ENCODE measurements at places on chromosomes 4 and X.
A peak's percentile ranks its signal among the peaks of the same experiment; 100 is the strongest.

DNA sequence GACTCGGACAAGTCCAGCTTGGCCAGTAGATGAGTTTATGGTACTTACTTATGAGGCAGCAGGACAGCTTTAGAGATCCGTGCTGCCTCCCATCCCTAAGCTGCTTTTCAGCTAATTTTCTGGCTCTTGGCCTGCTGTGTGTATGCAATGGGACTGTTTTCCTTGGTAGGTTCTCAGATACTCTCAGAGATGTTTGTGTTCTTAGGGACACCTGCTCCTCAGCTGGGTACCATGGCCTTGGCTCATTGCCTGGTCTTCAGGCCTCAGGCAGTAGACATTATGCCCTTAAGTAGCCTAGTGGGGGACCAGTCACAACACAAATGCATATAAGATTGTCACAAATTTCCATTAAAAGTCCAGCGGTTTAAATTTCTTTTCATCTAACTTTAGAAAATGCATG is 688.0 kb downstream of the PCDH7 start:
- no peak for DNase-seq

GRCh38 chr4:167939863-167940616 is 152.3 kb upstream of the ANXA10 start:
- no peak for DNase-seq

- no peak for DNase-seq
These were observed 8.0 kb downstream of the NUDT6 start for GRCh38 chr4:122914292-122914904.

- DNase-seq, result no peak
These were observed 14.5 kb downstream of the ARHGAP24 start for GRCh38 chr4:85489273-85489981.

GRCh38 chr4:2193326-2193725 is 48.6 kb downstream of the HAUS3 start:
- no peak for DNase-seq

GRCh38 chr4:186144198-186144945 is 39.9 kb downstream of the FAM149A start:
- peak; percentile 22 for DNase-seq

GRCh38 chrX:67100031-67100884 is 443.6 kb upstream of the AR start:
- DNase-seq, result no peak

- peak; percentile 20 for DNase-seq
These were observed 1.8 kb downstream of the PROM1 start for GRCh38 chr4:16082041-16082425.

GRCh38 chr4:173293663-173294062 is 40.5 kb downstream of the HMGB2 start:
- DNase-seq, result no peak

- DNase-seq, result no peak
These were observed 103.1 kb downstream of the IL1RAPL2 start for GRCh38 chrX:104669063-104669462.

- no peak for DNase-seq
These were observed 477.6 kb upstream of the GRID2 start for GRCh38 chr4:91826186-91826585.

- no peak for DNase-seq
These were observed 141.2 kb downstream of the CXXC4 start for GRCh38 chr4:104353481-104353880.

GRCh38 chrX:38357747-38358673 is 5.6 kb downstream of the OTC start:
- no peak for DNase-seq

GRCh38 chrX:11543249-11543648 is 122.5 kb downstream of the ARHGAP6 start:
- no peak for DNase-seq

GRCh38 chr4:185830263-185830994 is 18.4 kb upstream of the SORBS2 start:
- DNase-seq, result no peak

DNA sequence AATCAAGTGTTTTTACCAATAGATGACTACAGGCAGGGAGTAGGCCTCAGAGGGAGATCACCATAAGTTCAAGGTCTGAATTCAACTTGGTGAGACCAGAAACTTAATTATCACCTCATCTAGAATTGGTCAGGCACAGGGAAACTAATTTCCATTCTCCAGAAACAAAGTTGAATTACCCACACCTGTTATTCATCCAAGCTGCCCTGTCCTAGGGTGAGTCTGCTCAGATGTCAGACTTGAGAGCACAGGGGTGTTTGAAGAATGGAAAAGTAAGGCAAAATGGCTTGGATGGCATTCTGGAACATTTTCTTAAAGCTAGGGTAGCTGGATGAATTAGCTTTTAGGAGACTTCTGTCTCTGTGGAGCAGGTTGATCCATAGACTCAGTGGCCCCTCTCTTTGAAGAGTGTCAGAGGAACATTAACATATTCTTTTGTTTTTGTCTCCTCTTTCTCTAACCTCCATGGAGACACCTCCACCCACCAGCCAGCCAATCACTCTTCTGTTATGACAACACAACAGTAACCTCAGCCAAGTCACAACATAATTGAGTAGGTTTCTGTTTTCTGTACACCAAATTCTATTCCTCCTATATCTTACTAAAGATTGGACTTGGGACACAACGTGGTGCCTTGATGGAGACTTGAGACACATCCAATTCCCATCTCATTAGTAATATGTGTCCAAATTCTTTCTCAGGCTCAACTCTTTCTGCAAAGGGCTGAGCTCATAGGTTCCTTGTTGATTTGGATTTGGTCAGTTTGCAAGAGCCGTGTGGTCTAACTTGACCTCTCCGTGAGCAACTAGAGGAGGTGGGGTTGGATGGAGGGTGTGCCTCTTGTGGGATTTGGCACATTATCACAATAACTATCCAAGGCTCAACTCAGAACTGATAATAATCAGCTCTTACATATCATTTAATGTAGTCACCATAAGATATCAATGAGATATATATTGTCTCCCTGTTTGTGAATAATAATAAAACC is 45.1 kb downstream of the VSIG4 start:
- no peak for DNase-seq

DNA sequence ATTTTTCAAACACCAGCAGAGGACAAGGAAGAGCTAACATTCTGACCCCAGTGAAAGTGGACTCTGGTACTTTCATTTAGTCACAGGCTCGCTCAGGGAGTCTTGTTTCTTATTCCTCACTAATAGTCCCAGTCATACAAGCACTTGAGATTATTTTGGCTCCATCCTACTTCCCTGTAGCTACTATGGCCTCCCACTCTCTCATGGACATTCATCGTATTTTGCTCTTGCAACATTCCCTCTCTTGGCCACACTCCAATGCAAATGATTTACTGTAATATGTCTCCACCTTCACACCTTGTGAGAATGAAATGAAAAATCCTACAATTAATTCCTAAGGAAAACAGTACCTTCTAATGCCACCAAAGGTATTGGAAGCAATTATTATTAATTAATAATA is 21.3 kb downstream of the PLRG1 start:
- no peak for DNase-seq

DNA sequence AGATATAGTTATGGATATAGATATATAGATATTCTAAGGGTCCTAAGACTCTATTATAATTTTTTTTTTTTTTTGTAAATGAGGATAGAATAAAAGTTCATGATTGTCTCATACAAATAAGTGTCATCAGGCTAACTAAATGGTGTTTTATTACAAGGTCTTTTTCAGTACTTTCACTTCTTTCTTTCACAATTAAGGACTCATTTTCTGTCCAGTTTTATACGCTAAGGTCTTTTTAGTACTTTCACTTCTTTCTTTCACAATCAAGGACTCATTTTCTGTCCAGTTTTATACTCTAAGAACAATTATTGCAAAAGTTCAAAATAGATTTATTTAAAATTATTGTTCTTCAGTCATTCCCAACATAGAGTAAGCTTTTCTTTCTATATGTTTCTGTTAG is 32.7 kb downstream of the RUFY3 start:
- DNase-seq, result no peak

GRCh38 chrX:54483946-54484345 is 12.1 kb downstream of the FGD1 start:
- no peak for DNase-seq

GRCh38 chr4:81486502-81486901 is 14.8 kb upstream of the RASGEF1B start:
- DNase-seq, result no peak

- no peak for DNase-seq
These were observed 70.9 kb upstream of the CBR4 start for GRCh38 chr4:169080981-169081380.

DNA sequence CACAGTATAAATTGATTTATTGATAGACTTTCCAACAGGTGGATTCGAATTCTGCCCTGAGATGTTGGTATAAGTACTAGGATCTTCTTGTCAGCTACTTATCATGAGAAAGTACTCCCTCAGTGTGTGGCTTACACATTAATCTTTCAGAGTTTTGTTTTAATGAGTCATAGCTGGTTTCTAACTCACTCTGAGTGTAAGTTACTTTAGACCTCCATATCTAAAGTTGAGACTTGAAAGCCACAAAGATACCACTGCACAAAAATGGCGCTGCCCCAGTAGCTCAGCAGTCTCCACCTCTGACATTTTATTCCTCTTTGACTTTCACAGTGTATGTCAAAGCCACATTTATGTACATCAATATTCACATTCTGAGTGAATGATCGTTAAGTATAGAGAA is 318.5 kb downstream of the ARAP2 start:
- DNase-seq, result no peak

DNA sequence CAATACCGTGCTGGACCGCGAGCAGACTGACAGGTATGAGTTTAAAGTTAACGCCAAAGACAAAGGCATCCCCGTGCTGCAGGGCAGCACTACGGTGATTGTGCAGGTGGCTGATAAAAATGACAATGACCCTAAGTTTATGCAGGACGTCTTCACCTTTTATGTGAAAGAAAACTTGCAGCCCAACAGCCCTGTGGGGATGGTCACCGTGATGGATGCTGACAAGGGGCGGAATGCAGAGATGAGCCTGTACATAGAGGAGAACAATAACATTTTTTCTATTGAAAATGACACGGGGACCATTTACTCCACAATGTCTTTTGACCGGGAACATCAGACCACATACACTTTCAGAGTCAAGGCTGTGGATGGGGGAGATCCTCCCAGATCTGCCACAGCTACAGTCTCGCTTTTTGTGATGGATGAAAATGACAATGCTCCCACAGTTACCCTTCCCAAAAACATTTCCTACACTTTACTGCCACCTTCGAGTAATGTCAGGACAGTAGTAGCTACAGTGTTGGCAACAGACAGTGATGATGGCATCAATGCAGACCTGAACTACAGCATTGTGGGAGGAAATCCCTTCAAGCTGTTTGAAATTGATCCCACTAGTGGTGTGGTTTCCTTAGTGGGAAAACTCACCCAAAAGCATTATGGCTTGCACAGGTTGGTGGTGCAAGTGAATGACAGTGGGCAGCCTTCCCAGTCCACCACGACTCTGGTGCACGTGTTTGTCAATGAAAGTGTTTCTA is 3.2 kb downstream of the PCDH7 start:
- no peak for DNase-seq

DNA sequence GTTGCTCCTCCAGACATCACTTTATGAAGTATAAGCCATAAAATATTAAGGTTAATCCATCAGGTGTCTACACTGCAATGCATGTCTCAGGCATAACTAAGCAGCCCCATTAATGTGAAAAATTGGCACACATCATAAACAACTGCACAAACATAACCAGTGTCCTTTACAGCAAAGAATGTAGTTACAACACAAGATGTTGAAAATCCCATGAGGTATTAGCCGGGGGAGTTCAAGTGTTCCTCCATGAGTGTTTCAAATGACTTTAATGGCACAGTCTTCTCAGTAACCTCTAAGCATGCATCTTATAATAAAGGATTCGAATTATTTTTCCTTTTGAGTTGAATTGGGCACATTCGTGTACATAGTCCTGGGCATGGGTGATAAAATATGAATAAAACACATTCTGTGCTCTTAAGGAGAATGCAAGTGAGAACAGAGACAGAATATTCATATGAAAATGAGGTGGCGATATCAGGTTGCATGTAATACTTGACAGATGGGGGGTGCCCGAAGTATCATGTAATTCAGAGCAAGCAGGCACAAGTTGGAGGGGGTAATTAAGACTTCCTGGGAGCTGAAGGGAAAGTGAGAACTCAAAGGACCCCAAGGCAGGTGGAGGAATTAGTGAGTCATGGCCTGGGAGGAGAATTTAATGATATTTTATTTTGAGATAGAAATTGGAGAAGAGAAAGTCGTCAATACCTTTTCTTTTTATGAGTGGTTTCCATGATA is 18.2 kb upstream of the VCX2 start:
- DNase-seq, result no peak

DNA sequence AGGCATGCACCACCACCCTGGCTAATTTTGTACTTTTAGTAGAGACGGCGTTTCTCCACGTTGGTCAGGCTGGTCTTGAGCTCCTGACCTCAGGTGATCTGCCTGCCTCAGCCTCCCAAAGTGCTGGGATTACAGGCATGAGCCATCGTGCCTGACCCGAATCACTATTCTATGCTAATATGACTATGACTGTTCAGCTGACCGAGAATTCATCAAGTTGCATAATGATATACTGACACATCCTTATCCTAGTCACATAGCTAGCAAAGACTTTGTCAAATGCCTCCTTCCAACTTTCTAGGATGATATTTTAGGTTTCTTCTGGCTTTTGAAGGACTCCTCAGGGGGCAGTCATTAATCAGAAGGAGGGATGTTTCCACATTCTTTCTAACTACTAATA is 4.8 kb upstream of the GPM6B start:
- DNase-seq, result no peak

DNA sequence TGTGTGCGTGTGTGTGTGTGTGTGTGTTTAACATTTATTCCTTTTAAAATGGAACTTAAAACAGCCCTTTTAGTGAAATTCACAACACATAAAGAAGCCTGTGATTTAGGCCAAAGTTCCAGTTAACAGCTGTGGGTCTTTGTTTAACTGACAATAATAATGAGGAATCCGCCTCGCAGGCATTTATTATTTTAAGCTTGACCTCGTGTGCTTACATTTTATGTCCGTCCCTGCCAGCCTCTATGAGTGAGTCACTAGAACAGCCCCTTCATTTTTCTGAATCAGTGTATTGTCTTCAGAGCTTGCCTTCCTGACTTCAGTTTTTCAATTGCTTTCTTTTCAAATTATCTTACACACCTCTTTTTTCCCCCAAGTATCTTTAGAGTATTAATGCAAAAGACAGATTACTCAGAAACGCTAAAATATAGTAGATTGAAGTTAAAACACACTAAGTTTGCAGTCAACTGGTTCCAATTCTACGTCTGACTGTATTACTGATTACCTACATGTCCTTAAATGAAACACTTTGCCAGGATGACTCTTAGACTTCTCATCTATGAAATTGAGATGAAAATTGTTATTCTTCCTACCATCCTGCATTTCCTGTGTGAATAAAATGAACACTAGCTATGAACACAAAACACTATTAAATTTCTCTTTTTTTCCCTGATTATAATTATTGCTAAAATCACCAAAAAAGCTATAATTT is 319.6 kb upstream of the HS3ST1 start:
- DNase-seq, result no peak

Data from activated naive CD4-positive, alpha-beta T cell treated with anti-CD3 and anti-CD28 coated beads for 36 hours (primary cell).